ENCODE measurements at places on chromosomes 1 and 21.

- DNase-seq = no peak
Measured at GRCh38 chr21:26977746-26978145, 10.9 kb upstream of the ADAMTS5 start.

DNA sequence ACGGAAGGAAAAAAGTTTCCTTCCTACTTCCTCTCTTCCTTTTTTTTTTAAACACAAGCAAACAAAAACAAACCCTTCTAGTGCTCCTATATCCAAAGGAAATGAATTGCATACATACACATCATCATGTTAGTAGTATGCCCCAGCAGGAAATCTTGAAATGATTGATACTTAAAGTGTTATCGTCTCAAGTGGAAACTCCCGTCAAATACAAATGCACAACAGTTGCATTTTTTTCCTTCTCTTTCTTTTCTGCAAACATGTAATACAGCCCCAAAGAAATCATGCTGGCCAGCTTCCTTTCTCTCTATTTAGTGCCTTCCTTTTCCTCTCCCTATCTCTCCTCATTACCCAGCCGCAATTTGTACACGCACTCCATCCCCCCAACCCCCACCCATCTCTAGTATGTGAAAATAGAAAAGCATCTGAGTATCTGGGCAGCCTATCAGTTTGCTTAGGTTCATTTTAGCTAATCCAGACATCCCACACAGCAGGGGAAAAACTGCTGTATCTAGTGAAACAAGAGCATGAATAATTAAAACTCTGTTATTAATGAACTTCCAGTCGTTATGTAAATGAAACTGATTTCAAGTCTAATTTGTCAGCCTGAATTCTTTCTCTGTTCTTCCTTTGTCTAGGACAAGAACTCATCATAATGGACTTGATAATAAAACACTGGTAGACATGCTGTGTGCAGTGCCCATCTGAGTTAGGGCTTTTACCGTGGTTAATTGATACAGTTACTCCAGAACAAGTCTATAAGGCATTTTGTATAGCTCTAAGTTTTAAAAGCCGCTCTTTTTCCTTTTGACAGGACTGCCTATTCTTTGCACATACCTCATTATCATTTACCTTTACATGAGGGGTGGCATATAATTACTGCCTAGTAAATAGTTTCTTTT lies 336.5 kb upstream of the ADGRL2 start:
- no peak for DNase-seq

- no peak for DNase-seq
Measured at GRCh38 chr1:117089996-117090395, 29.9 kb downstream of the TTF2 start.

- DNase-seq = no peak
Measured at GRCh38 chr21:15688809-15689208, 41.0 kb upstream of the USP25 start.

DNA sequence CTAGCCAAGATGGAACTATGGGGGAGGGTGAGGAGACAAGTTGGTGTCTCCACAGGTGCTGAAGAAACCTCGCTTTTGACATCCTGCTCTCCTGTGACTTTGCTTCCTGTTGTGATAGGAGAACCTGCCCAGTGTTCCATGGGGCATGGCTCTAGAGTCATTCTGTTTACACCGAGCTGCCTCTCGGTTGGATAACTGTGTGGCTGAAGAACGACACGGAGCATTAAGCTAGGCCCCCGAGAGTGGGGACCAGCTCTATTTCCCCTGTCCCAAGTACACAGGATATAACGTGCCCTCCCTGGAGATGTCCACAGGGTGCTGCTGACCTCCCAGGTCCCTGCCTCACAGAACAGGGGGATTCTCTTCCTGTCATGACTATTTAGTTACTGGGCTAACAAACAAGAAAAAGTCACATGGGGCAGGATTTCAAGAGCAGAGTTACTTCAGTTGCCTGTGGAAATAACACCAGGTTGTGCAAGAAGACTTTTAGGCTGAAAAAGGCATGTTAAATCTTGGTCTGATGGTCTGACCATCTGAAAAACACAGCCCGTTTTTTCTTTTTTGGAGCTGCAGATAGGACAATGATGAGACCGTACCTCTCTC lies 29.4 kb upstream of the PPP2R5A start:
- no peak for DNase-seq

- DNase-seq = no peak
Measured at GRCh38 chr1:222461941-222462340, 86.0 kb downstream of the HHIPL2 start.

Measured in NCI-H1105 treated with DMSO at 0.1 percent for 48 hours (cell line).